ENCODE measurements at places on chromosomes 1 and 21.
A peak's percentile ranks its signal among the peaks of the same experiment; 100 is the strongest.

GRCh38 chr1:9732123-9732971 is 80.8 kb downstream of the PIK3CD start:
- DNase-seq: no peak

- DNase-seq: no peak
Measured at GRCh38 chr1:151716771-151717631, at the start of gene CELF3. TSS of gene CELF3 (minus strand) at chr1:151716803. CDS start at chr1:151716020, 783 bp downstream.

GRCh38 chr1:163055531-163055930 is 13.6 kb upstream of the RGS4 start:
- DNase-seq: no peak

DNA sequence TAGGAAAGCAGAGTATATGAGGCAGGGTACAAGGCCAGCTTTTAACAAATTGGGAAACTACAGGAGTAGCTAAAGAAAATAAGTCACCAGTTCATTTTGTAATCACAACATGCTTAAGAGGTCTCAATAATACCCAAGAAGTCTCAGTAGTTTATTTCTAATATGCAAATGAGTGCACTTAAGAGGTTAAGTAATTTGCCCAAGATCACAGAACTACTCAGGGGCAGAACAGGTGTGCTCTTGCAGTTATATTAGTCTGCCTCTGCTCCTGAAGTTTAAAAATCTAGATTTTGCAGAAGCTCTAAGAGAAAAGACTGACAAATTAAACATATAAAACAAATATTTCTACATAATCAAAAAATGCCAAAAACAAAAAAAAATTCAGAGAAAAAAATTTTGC is 6.9 kb downstream of the EPS15 start:
- no peak for DNase-seq

DNA sequence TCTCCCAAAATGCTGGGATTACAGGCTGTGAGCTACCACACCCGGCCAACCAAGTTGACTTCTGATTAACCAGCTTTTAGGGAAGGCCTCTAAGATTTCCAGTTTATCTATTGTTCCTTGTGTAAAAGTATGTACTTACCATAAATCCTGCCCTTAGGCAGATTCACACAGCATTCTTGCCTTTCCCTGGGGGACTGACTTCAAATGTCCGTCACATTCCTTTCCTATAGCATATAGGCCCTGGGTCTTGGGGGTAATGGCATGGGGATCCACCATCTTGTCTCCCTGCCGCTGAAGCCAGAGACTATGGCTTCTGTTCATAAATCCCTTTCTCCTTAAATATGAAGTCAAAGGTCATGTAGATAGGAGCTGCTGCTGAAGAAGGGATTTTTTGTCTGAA is 872 bp upstream of the PINK1 start:
- no peak for DNase-seq

- no peak for DNase-seq
Measured at GRCh38 chr21:46307625-46308024, 16.0 kb downstream of the C21orf58 start.

- no peak for DNase-seq
Measured at GRCh38 chr1:203880606-203881005, 19.2 kb downstream of the SNRPE start.

GRCh38 chr1:8660411-8660828 is 157.0 kb downstream of the RERE start:
- no peak for DNase-seq

- DNase-seq: no peak
Measured at GRCh38 chr1:8120693-8121260, 94.7 kb upstream of the ERRFI1 start.

GRCh38 chr1:161071886-161072371 is 2.2 kb upstream of the ARHGAP30 start:
- DNase-seq: peak; percentile 20

- DNase-seq: no peak
Measured at GRCh38 chr1:30172299-30172694, 551.1 kb downstream of the MATN1 start.

DNA sequence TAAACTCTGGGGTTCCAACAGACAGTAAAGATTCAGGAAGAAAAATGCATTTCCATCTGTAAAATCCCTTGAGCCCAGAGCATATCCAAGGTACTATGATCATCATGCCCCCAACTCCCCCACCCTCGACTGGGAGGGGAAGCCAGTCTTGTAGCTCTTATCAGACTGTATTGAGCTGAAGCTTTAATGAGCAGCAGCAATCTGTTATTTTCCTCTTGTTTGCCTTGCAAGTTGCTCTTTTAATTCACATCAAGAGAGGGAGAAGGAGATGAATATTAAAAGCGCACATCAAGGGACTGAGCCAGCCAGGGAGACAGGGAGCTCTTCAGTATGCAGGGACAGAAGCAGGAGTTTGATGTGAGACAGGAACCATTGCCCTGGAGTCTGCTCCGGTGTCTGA is 52.5 kb upstream of the KCNA3 start:
- DNase-seq: no peak

- DNase-seq: no peak
Measured at GRCh38 chr1:217712925-217713597, 81.9 kb downstream of the SPATA17 start.

DNA sequence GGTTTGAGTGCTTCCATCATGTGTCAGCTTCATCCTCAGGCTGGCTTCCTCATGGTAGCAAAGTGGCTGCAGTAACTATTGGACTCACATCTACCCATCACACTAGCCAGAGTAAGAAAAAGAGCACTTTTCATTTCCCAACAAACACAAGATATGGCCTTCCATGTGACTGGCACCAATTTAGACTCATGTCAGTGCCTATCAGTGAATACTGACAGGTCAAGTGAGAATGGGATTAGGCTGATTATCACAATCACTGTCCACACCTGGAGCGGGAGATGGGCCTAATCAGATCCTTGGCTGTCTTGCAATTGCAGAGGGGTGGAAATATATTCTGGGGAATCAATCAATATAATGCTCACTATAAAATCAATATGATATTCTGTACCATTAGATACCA is 2.9 kb upstream of the RABGAP1L start:
- DNase-seq: no peak

DNA sequence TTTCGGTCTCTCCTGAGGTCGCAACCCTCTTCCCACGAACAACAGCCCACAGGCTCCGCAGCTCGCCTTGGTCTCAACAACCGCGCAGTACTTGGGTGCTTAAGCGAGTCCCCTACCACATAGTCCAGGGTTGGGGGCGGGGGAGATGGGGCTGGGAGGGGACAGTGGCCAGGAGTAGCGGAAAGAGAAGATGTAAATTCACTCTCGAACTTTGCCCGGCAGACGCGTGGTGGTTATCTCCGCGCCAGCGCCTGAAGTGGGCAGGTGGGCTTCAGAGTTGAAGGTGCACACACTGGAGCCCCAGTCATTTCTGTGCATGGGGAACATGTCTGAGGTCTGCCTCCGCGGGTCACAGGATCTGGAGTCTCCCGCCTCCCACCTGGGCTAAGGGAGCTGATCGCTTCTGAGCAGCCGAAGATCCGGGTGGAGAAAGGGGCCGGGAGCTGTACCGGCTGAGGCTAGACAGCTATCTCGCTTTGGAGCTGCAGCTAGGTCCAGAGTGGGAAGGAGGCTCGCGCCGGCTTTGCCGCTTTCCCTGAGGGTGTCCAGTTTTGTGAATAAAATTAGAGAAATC is 4.3 kb upstream of the FOXD2 start:
- no peak for DNase-seq

- DNase-seq: no peak
Measured at GRCh38 chr1:21638531-21639341, 30.4 kb downstream of the RAP1GAP start.

DNA sequence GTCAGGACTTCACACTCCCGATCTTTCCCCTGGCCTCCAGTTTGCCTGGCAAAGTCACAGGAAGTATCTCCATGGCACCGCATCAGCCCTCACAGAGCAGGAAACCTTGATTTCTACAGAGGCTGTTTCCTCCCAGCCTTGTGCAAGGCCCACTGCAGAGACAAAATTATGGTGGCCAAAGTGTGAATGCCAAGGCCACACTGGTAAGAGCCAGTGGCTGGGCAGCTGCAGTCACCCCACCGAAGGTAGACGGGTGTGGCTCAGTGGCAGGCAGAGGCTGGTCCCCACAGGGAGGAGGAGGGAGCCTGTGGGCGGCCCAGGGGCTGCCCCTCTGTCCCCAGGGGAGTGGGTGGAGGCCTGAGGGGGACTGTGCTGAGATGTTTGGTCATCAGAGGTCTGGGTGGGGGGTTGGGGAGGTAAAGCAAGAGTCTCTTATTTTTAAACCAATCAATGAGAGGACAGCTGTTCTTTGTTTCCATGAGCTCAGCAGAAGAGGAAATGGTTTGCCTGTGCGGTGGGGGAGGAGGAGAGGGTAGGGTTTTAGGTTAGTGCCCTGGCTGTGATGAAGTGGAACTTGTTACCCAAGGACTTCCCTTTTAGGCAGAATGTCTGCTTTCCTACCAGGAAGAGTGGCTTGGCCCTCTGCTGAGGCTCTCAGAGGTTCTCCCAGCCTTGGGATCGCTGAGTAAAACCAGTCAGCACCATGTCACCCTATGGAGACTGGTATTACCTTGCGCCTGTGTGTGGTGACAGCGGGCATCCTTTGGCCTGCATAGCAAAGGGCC is 18.0 kb upstream of the BTG2 start:
- DNase-seq: peak; percentile 54

- DNase-seq: no peak
Measured at GRCh38 chr1:24743404-24744211, 1.6 kb upstream of the CLIC4 start.

DNA sequence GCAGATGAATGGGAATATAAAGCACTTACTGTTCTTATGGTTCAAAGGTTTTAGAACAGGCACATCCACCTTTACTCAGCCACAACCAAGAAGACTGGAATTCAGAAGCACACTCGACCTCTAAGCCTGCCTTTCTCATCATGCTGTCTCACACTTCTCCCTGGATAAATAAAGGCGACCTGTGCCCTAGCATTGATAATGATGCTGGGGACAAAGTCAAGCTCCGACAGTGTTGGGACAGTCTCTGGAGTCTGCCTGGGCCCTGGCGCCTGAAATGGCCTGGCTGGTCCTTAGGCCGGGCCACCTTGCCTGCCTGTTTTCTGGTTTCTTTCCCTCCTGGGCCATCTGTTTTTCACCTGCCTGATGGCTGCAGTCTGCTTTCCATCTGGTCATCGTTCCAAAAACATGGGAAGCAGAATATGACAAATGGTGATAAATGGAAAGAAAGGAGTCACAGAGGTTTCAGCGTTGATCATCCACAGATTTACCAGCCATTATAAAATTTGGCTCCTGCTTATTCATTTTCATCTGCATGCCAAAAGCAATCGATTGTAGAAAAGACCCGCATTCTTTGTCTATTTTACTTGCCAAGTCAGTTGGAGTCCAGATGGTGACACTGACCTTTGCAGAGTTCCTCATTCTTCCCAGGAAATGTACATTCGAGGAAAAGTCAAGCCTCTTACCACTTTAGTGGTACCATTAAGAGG is 91.2 kb upstream of the KCNJ15 start:
- DNase-seq: no peak

DNA sequence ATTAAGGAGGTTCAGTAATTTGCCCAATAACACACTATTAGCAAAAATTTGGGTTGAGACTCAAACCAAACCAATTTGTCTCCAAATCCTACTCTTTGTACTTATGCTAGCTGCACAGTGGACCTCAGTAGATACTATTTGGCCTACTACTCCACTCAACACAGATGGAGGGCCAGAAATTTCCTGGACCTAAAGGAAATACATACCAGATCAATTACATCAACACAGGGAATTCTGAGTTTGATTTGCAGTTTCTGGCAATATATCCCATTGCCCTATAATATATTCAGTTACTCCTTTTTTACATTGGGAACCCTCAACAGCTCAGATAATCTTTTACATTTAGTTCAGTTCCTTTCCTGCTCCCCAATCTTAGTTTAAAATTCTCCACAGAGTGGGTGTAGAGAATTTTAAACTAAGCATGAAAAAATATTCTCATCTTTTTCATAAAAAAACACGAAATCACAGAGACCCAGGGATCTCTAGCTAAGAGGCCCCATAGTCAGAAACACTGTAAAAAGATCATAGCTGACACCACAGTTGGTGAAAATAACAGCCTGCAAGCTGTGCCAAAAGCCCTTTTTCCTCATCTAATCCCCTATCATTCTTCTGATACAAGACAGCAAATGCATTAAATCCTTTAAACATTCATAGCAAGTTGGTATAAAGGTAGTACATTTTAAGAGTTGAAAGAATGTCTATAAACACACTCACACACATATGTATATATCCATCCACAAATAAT is 317.7 kb upstream of the ESRRG start:
- DNase-seq: no peak

GRCh38 chr1:16175610-16176553 is 20.0 kb upstream of the EPHA2 start:
- DNase-seq: no peak

GRCh38 chr1:24206083-24206464 is 19.0 kb upstream of the IFNLR1 start:
- DNase-seq: no peak

DNA sequence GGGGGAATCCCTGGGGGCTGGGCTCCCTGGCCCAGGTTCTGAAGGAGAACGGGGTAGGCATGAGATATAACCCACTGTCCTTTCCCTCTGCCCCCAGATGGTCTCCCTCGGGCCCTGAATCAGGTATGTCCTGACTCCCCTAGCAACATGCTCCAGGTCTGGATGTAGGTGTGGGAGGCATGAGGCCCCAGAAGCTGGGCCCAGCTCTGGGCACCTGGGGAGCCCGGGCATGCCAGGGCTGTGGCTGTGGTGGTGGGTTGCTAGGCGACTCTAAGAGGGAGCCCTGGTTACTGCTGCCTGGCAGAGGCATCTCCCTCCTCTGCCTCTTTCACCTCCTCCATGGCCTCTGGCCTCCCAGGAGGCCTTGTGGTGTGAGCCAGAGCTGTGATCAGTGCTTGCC is 16.2 kb downstream of the FOXO6 start:
- no peak for DNase-seq

DNA sequence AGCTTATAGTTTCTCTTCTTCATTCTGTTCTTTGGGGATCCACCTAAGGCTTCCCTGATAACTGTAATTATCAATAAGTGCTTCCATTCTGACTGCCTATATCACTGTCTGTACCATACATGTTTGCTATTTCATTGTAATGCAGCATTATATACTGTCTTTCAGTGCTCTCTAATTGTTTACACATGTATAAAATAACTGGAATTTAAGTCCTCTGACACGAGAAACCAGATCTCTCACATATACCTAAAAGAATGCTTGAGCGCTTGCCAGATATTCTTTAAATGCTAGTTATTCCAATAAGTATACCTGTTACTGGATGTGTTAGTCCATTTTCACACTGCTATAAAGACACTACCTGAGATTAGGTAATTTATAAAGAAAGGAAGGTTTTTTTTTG is 34.7 kb downstream of the CELF3 start:
- no peak for DNase-seq

- no peak for DNase-seq
Measured at GRCh38 chr1:165129568-165130164, 226.8 kb downstream of the LMX1A start.

DNA sequence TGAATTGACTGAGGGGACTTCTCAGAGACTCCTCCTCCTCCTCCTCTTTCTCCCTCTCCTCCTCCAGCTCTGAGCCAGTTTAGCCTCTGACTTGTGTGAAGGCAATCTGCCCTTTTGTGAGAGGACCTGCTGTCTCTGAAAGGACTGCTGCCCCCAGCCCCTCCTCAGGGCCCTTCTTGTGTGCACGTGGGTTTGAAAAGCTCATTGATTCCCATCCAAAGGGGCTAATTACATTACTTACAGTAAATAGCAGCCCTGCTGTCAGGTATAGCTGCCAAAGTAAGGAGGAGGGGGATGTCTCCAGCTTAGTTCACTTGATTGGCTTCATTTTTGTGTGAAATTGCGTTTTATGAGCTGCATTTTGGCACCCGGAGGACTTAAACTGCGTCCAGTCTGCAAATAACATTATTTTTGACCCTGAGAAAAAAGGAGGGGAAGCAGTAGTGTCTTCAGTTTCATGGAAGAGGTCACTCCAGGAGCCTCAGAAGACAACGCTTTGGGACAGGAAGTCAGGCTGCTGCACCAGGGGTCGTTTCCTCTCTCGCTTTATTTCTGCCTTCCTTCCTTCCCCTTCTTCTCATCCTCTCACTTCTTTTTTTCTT is 1.8 kb upstream of the LHX9 start:
- no peak for DNase-seq

All from activated T-helper 9 cell treated with anti-CD3 and anti-CD28 coated beads, Interleukin-2, amount 50 U/mL, for 16 hours (primary cell).